Stimulated activated CD8-positive, alpha-beta memory T cell treated with anti-CD3 and anti-CD28 coated beads, Interleukin-12 subunit alpha, Interleukin-12 subunit beta, amount 100 ng/mL, for 1 hour (primary cell): ENCODE measurements at places on chromosomes 7 and 10.

GRCh38 chr10:34403512-34403911 is 411.6 kb downstream of the PARD3 start:
- no peak for DNase-seq

- DNase-seq: no peak
These were observed 14.5 kb downstream of the PYROXD2 start for GRCh38 chr10:98400482-98400881.

GRCh38 chr10:96991313-96991841 is 159.3 kb downstream of the LCOR start:
- no peak for DNase-seq

DNA sequence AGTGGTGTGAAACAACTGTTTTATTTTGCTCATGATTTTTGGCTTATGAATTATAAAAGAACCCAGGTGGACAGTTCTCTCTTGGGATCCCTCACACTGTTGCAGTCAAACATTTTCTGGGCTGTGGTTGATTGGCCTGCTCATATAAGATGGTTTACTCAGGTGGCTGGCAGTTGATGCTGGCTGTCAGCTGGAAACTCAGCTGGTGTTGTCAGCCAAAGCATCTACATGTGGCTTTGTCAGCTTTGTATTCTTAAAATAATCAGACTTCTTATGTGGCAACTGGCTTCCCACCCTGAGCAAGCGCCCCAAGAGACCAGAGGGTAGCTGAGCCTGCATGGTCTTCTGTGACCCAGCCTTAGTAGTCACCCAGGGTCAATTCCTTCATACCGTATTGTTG is 534.7 kb downstream of the NRG3 start:
- DNase-seq: no peak
